ENCODE measurements at places on chromosomes 7 and 10.
A peak's percentile ranks its signal among the peaks of the same experiment; 100 is the strongest.

DNA sequence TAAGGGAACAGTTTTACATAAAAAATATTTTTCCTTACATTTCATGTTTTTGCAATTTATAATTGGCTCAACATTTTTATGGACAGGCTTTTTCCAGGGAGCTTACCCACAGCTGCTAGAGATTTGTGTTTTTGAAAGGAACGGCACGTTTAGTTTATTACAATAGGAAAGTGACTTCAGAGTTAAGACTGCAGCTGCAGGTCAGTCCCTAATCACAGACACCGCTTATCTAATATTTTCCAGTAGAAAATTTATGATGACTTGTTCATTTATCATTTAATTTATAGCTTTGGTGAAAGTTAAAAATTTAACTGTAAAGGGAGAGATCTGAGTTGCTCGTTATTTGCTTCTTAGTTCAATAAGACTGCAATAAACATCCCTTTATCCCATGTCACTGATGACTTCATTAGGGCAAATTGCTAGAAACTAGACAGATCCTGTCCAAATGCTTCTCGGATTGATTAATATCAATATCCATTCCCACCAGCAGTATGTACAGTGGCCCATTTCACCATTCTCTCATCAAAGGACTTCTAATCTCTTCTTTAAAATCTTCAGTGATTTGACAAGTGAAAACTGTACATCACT is 97.0 kb upstream of the ODAD2 start:
- no peak for DNase-seq

GRCh38 chr7:13181216-13181615 is 493.8 kb downstream of the ARL4A start:
- no peak for DNase-seq

GRCh38 chr7:157818701-157819454 is 482.1 kb downstream of the DNAJB6 start:
- no peak for DNase-seq

GRCh38 chr10:109866995-109867635 is 56.2 kb downstream of the XPNPEP1 start:
- DNase-seq = no peak

DNA sequence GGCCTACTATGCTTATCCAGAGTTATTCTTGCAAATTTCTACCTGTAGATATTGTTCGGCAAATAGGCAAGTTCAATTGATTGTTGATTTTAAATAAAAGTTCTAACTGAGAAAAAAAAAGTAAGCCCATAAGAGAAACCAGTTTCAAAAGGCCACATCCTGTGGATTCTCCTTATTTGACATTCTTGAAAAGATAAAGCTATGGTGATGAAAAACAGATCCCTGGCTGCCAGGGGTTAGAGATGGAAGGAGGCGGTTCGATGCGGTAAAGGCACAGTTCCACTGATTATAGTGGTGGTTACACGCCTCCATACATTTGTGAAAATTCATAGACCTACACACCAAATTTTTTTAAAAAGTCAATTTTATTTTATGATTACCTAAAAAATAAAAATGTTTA is 347.8 kb downstream of the KCNMA1 start:
- DNase-seq = no peak

- DNase-seq = no peak
These were observed 32.5 kb upstream of the FAM133B start for GRCh38 chr7:92622685-92623084.

GRCh38 chr7:81845744-81846241 is 75.9 kb upstream of the HGF start:
- DNase-seq = peak; percentile 83

- DNase-seq = no peak
These were observed 61.7 kb upstream of the SHH start for GRCh38 chr7:155874010-155874409.

All from MV-4-11 (cell line).